Right cardiac atrium (tissue), 5 donors: ENCODE measurements at places on chromosomes 2 and 18. TPM values are rescaled to one million over a fixed set of nuclear protein-coding genes. Genes with fewer than 3 reads are reported as not detected.

The ABCG8 gene
- total RNA-seq, result not detected

The DCDC2C gene
- not detected for total RNA-seq

The CCDC150 gene
- total RNA-seq, result 0.94 TPM

The PLEKHH2 gene
- 3.9 TPM for total RNA-seq

The ACTG2 gene
- 1.4 TPM for total RNA-seq

The COLEC11 gene
- 12.5 TPM for total RNA-seq

The CACNB4 gene
- 0.99 TPM for total RNA-seq

The KCNG2 gene
- not detected for total RNA-seq

The SPOPL gene
- 13.2 TPM for total RNA-seq

The HOXD1 gene
- total RNA-seq, result not detected

The ANKRD30B gene
- not detected for total RNA-seq

The PSTPIP2 gene
- total RNA-seq, result 2.7 TPM

The PRSS56 gene
- total RNA-seq, result not detected

The CROCC2 gene
- 0.03 TPM for total RNA-seq

The DYNAP gene
- total RNA-seq, result not detected

The GBX2 gene
- total RNA-seq, result not detected

The DTNA gene
- 163 TPM for total RNA-seq

The IL36G gene
- total RNA-seq, result not detected

The TEKT4 gene
- total RNA-seq, result not detected

The TOGARAM2 gene
- 13.6 TPM for total RNA-seq

The ARHGEF4 gene
- total RNA-seq, result 5.2 TPM

The ASXL3 gene
- total RNA-seq, result 9.4 TPM

The BOK gene
- 4.6 TPM for total RNA-seq

The CYRIA gene
- total RNA-seq, result 3.1 TPM
